Kidney glomerular epithelial cell (primary cell): ENCODE measurements at places on chromosomes 12 and 14.

- no peak for DNase-seq
These were observed 47.2 kb upstream of the KTN1 start for GRCh38 chr14:55532645-55533344.

DNA sequence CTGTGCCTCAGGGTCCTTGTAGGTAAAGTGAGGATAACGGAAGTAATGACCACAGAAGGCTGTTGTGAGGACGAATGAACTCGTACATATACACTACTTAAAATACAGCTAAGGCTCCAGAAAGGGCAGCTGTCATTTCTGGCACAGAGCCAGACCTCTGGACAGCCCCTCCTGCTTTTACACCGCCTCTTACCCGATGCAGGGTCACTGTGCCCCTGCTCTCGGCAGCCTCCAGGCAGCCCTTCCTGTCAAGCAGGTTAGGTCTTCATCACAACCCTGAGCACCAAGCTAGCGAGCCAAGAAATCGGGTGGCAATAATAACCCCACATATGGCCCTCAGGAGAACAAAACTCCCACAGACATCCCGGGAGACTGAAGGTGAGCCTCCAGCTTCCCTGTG is 8.5 kb downstream of the TMEM229B start:
- DNase-seq = no peak

- DNase-seq = no peak
These were observed 11.9 kb downstream of the CACNA2D4 start for GRCh38 chr12:1906579-1906978.

- no peak for DNase-seq
These were observed 16.0 kb downstream of the LRRK2 start for GRCh38 chr12:40240779-40241178.

- peak; percentile 84 for DNase-seq
These were observed 3.4 kb downstream of the SSH1 start for GRCh38 chr12:108853981-108854446.
